Fibroblast of skin of right quadriceps (primary cell): ENCODE measurements at places on chromosomes 16 and 17.

- no peak for DNase-seq
Measured at GRCh38 chr17:38706505-38707216, 1.6 kb downstream of the MLLT6 start.

GRCh38 chr17:36661047-36661666 is 59.8 kb downstream of the MRM1 start:
- no peak for DNase-seq

DNA sequence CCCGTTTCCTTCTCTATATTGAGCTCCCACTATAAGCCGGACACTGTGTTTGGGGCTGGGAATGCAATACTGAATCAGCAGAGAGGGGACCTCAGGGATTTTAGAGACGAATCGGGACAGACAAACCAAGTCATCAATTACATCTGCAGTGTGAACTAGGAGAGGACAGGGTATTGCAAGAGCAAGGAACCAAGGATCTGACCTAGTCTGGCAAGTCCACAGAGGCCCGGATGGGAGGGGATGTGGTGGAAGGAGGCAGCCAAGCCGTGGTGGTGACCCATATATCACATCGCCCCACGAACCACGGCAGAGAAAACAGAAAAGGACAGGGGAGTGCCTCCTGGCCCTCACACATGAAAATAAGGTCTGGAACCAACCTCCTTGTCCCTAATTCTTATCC is 28.1 kb upstream of the NXPH3 start:
- DNase-seq, result no peak

DNA sequence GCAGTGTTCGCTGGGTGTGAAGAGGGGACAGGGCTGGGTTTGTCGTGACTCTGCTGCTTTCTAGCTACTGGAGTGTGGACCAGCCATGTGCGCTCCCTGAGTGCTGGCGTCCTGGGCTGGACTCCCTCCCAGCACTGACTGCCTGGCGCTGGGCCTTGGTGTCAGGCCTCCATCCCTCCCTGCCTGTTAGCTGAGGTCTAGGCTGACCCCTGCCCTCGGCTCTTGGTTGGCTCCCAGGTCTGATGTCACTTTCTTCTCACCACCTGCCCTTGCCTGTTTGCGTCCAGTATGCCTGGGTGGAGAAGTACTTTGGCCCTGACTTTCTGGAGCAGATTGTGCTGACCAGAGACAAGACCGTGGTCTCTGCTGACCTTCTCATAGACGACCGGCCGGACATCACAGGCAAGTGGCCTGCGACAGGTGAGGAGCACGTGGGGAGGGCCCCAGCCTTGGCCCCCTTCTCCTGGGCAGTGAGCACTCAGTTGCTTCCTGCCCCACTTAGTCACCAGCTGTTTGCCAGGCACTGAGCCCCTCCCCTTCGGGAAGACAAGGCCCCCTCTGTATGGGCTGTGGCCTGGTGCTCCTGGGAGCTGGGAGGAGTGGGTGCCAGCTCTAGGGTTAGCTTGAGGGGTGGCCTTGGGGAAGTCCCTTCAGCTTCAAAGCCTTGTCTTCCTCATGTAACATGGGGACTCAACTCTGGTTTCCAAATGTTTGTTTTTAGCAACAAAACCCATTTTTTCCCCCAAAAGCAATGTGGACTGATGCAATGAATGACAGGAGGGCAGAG is 41.5 kb downstream of the NT5M start:
- DNase-seq, result no peak
